Fibroblast of skin of left quadriceps (primary cell): ENCODE measurements at places on chromosomes 1 and 21.
A peak's percentile ranks its signal among the peaks of the same experiment; 100 is the strongest.

GRCh38 chr1:40820251-40820797 lies 36.7 kb downstream of the KCNQ4 start:
- DNase-seq = no peak

DNA sequence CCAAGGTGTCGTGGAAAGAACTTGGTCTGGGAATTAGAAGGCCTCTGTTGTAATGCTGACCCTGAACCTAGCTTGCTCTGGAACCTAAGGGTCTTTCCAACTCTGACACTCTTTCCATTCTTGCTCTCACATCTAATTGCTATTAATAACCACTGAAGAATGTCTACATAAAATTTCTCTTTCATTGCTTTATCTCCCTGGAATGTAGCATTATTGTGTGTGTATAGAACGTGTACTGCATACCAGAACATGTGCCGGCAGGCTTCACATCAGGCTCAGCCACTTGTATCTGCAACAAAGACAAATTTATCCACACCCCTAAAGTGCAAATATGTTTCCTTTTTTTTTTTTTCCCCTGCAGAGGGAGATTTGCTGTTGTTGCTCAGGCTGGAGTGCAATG lies 13.9 kb upstream of the LAX1 start:
- peak; percentile 65 for DNase-seq

DNA sequence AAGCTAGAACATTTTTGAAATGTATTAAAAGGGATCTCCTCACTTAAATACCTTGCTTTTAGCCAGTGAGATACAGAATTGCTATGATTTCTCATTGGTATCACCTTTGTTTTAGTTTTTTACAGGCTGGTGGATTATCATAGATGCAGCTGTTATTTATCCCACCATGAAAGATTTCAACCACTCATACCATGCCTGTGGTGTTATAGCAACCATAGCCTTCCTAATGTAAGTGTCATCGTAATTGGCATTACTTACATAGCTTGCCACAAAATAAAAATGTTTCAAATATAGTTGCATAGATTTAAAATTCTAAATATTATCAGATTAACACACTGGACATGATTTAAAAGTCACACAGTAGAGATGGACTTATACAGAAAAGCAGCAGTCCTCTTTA lies 4.7 kb downstream of the TMEM50A start:
- DNase-seq = no peak

DNA sequence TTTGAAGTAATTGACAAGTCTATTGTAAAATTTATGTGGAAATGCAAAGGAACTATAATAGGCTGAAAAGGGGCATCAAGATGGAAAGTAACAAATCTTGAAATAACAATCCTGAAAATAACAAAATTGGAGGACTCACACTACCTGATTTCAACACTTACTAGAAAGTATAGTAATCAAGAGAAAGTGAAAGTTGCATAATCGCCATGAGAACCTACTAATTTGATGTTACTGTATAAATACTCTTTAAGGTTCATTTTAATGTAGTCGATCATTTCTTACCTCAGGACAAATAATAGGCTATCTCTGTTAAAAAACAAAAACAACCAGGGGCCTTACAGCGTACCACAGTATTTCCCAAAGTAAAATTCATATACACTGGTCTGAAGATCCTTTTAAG lies 71.7 kb downstream of the EDEM3 start:
- no peak for DNase-seq

DNA sequence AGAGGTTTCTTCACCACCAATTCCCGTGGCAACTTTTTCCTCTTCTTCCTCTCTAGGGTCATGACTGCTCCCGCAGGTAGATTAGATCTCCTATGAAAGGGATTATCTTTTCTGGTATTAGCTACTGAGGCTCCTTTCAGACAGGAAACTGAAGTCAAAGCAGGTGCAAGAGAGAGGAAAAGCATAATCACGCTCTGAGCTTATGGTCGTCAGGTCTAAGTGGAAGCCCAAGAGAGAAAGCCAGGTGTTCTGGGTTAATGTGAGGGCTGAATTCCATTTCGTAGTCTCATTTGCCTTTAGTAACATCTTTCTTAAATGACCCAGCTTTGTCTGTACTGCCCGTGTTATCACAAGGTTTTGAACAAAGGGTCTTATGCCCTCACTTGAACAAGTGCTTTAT lies 8.3 kb upstream of the MAP3K21 start:
- no peak for DNase-seq

GRCh38 chr1:200415789-200416593 lies 6.2 kb upstream of the ZNF281 start:
- peak; percentile 99 for DNase-seq

- DNase-seq = no peak
These were observed 149.5 kb downstream of the ZBTB18 start for GRCh38 chr1:244200596-244200995.

GRCh38 chr21:45030682-45031570 lies 43.5 kb upstream of the ADARB1 start:
- DNase-seq = no peak

GRCh38 chr1:22976461-22977243 lies 4.0 kb upstream of the LACTBL1 start:
- peak; percentile 62 for DNase-seq

GRCh38 chr1:41802532-41803501 lies 115.9 kb downstream of the HIVEP3 start:
- DNase-seq = no peak

- no peak for DNase-seq
These were observed 26.2 kb downstream of the RNF187 start for GRCh38 chr1:228513236-228513900.

GRCh38 chr1:154760469-154760933 lies 109.6 kb downstream of the KCNN3 start:
- no peak for DNase-seq

- DNase-seq = no peak
These were observed 119.6 kb downstream of the TMEM53 start for GRCh38 chr1:44554706-44555105.

DNA sequence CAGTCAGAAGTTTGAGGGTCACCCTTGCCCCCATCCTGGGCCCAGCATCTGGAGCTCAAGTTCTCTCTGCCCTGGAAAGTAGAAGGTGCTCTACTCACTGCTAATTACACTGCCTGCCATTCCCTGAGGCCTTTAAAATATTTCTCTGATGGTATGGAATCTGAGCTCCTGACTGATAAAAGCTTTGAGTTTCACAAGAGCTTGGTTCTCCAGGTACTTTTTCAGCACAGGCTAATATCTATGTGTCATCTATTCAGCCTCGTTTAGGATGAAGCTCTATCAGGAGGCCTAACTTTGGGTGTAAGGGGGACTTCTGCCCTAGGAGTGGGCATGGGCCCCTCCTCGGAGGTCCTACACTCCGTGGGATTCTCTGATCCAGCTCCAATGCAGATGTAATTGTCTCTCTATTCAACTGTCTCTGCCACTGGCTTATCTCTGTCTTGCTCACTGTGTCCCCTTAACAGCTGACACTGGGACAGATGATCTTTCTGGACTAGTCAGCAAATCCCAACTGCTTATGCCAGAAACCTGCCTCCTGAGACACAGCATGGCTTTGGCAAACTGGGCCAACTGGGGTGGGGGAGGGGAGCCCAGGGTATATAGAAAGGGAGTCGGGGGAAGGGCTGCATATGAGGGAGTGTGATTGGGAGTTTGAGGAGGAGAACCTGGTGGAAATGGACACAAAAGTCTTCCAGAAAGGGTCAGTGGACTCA lies 104.2 kb upstream of the GADD45A start:
- no peak for DNase-seq

GRCh38 chr1:114152508-114153260 lies 985 bp downstream of the SYT6 start:
- DNase-seq = no peak

DNA sequence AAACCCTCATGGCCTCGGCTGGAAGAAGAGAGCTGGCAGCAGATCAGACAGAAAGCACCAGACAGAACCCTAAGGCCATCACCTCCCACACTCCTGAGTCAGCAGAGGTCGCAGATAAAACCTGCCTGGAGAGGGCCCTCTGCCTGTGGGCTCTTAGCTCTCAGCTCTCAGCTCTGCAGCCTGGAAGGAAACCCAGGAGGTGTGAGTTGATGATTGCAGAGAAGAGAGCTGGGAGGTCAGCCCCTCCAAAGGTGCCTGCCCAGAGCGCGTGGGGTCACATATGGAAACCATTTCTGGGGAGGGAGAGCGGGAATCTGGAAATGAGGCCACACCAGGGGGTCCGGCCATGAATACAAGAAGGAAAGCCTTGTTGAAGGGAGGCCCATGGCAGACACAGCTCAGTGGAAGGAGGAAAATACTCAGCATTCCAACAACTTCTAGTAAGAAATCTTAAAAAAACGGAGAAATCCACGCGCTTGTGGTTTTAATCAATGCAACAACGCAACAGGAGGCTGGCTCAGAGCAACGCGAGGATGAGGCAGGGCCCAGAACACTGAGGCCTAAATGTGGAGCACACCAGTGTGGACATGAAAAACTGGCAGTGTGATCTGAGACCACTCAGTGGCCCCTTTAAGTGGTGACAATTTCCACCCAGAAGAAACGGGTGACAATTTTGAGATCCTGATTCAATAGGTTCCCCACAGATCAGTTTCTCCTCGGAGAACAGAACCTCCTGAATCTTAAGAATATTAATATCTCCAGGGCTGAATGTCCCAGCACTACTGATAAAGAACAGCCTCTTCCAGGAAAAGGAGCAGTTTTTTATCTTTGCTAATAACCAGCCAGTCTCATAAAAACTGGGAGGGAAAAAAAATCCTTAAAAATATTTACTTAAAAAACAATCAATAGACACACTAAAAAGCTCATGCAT lies 45.7 kb downstream of the PSMG1 start:
- DNase-seq = peak; percentile 49

DNA sequence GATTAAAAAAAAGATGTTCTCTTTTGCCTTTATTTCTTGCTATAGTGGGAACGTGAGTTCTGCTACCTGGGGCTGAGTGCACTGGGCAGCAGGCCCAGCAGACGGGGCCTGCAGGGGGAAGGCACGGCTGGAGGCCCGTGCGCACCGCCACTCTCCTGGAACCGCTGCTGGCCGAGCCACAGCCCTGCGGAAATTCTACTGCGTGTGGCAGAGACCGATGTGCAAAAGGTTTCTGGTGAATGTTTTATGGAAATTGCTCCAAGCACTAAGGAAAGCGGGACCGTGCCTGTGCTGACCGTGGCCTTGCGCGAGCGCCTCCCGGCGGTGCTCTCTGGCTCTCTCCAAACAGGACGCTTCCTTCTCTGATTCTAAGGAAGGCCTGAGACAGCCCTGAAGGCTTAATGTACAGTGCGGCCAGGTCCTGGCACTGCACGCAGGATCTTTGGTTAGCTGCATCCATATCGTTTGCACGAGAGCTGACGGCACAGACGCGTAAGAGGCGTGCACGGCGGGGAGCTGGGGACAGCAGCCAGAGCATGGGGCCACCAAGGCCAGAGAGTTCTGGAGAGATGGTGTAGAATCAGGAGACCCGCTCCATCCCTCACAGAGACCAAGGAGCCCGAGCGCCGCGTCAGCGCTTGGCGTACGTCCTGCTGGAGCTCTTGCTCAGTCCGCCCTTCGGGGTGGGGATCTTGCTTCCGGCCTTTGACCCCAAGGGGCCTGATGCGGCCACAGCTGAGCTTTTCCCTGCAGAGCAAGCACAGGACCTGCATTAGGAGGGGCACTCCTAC lies 18.7 kb upstream of the LRRC47 start:
- no peak for DNase-seq

DNA sequence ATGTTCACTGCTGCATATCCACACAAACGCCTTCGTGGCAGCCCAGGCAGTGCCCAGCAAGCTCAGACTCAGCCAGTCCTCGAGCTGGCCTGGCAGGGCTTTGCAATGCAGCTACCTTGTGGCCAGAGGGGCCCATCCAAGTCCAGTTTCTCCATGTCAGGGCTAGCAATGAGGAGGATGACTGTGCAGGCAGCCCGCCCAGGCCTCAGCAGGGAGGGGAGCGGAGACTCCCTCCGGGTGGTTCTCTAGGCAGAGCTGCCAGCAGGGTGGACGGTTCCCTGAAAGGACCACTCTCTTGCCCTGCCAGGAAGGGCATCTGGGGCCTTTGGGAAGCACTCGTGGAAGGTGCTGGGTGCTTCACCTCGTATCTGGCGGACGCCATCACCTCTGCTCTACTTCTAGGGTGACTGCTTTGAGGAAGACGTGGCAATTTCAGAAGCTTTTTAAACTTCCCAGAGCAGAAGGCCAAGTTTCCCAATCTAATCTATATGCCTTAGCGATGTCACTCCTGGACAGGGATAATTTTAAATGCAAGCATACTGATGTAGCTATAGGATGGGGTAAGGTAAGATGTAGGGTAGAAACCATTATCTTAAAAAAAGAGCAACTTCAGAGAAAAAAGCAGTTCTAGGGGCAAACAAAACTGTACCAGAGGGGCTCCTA lies 56.2 kb downstream of the RUNX1 start:
- no peak for DNase-seq

DNA sequence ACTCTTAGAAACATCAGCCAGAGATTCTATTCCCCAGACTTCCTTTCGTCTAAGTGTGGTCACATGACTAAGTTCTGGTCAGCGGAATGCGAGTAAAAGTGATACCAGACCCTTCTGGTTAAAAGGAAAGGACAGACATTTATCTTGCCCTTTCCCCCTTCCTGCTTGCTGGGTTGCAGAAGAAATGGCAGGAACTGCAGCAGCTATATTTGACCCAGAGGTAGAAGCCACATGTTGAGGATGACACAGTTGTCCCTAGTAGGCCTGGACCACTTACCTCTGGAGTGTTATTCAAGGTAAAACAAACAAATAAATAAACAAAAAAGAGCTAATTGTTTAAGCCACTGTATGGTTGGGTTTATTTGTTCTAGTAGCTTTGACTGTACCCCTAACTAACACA lies 73.3 kb downstream of the TAS1R2 start:
- DNase-seq = no peak

DNA sequence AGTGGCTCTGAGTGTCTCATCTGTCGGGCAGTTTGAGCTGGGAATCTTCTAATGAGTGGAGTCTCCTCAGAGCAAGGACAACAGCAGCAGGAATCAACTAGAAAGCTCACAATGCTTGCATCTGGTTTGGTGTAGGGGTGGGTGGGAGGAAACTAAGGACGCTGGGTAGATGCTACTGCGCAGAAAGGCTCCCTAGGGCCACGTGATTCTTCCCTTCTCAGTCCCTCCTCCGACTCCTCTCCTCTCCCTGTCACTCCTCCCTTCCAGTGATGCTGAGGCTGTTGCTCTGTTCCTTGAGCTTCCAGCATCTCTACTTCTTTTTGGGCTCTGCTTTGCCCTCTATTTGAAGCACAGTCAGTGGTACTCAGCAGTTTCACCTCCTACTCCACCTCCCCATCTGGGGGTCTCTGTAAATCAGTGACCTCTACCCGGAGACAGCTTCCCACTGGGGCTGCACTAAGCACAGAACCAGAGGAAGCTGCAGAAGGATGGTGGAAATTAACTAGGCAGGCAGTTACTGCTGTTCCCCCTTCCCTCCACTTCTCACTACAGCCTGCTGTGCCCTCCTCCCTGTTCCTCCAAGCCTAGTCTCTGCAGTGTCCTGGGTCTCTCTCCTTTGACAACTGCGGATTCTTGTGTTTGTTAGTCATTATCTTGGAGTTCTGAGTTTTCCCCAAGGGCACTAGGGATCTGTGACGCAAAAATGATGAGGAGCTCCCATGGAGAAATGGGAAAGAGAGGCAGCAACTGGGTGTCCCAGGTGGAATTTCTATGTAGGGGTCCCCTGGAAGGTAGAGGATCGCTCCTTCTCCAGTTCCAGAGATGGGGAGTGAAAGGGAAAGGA lies 5.8 kb downstream of the LINGO4 start:
- no peak for DNase-seq

- DNase-seq = no peak
These were observed 675.3 kb downstream of the LTN1 start for GRCh38 chr21:28317177-28317950.
